Mesenteric fat pad (tissue), 1 donor: ENCODE measurements at places on chromosomes 5 and 9.

DNA sequence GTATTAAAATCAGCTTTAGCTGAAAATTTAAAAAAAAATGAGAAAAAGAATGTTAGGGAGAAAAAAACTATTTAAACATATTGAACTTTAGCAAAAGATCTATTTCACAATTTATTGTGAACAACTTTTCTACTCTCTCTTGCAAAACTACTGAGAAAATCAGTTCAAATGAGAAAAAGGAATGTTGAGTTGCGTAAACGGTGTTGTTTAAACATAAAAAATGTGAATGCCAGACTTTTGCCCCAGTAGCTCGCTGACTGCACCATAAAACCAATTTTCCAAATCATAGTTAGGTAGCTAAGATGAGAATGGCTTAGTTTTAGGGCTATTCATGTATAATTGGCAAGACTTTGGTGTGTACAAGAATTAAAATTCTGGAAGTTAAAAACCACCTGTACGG, 13.4 kb upstream of the RAD23B start:
- no peak for DNase-seq

GRCh38 chr5:112403069-112403468, 16.0 kb downstream of the EPB41L4A start:
- no peak for DNase-seq

DNA sequence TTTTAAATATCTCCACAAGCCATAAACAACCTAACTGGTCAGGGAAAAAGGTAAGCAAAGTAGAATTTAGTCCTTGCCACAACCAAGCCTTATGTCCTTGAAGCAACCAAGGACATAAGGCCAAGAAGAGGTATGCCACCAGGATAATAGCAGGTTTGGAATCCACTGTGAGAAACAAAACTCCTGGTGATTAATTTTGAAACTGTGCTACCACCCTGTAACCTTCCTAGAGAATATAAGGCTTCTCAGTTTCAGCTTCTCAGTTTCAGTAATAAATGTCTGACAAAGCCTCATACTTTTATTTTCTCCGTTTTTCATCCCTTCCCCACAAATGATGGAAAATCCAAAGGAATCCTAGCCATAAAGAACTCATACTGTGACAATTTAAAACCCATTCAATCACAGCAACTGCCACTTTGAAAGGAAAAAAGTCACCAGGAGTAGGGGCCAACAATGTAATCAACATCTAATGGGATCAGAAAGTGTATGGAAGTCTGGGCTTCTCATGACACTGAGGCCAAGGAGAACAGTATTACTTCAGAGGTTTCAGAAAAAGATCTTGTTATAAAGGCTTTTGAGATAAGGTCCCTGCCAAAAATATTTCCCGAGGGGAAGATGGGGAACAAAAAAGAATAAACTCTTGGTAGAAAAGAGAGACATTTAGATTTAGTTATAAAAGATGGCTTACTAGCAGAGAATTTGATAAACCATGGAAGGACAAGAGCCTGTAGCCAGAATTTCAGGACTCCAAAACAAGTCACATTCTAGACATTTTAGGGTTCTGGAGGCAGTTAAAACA, 189.2 kb downstream of the TSSK1B start:
- DNase-seq = no peak

- no peak for DNase-seq
Observed at GRCh38 chr5:116135344-116135743, 50.5 kb downstream of the COMMD10 start.

DNA sequence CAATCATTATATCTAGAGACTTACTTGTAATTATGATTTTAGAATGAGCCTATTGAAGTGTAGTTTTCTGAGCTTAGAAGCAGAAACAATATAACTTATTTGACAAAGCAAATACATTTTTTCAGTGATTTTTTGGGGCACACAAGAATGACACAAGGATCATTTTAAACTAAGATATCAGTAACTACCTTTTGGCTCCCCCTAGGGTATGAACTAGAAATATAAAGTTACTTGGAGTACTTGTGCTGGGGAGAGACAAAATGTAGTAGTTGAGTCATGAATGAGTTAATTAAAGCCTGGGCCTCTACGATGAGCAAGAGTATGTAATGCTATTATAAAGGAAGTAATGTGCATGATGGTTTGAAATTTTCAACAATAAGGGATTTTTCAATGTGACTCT, 1244.1 kb upstream of the ACO1 start:
- DNase-seq = no peak

- DNase-seq = no peak
Observed at GRCh38 chr5:159515909-159516415, 185.7 kb upstream of the IL12B start.

DNA sequence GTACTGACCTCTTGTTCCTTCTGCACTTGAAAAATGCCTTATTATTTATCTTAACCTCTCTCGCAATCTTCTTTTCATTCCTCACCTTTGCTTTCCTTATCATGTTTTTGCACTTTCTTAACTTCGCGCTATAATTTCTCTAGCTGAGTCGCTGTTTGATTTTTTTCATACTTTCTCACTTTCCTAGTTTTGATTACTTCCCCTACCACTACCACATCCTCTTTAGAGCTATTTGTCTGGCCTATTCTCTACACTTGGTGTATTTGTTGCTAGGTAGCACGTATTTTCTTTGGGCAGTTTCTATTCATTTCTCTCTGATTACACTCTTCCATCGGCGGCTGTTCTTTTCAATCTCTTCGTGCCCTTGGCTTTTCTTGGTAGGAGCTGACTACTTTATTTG, 611.8 kb downstream of the BNC2 start:
- DNase-seq = no peak

GRCh38 chr9:15873573-15874177, 320.8 kb downstream of the CCDC171 start:
- no peak for DNase-seq

- no peak for DNase-seq
Observed at GRCh38 chr5:16815432-16815831, 120.7 kb downstream of the MYO10 start.

GRCh38 chr5:176611435-176611834, 1.5 kb upstream of the GPRIN1 start:
- no peak for DNase-seq

- no peak for DNase-seq
Observed at GRCh38 chr5:90878549-90879196, 320.1 kb downstream of the ADGRV1 start.

DNA sequence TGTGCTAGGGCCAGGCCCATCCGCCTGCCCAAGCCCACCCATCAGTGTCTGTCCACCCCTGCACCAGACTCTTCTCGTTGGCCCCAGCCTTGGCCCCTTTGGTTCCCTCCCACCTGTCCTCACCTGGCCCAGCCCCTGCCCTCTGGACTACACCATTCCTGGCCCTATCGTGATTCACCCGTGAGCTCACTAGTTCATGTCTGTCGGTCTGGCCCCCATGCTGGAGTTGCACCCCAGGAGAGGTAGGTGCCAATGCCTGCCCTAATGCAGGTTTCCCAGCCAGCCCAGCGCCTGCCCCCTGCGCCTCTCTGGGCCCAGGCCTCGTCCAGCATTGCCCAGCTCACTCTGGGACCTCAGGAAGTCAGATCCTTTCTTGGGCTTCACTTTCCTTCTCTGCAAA, 115.4 kb upstream of the LMX1B start:
- DNase-seq = no peak

GRCh38 chr5:13278148-13278547, 666.3 kb downstream of the DNAH5 start:
- no peak for DNase-seq

GRCh38 chr9:94843134-94843533, 116.6 kb downstream of the AOPEP start:
- DNase-seq = no peak

DNA sequence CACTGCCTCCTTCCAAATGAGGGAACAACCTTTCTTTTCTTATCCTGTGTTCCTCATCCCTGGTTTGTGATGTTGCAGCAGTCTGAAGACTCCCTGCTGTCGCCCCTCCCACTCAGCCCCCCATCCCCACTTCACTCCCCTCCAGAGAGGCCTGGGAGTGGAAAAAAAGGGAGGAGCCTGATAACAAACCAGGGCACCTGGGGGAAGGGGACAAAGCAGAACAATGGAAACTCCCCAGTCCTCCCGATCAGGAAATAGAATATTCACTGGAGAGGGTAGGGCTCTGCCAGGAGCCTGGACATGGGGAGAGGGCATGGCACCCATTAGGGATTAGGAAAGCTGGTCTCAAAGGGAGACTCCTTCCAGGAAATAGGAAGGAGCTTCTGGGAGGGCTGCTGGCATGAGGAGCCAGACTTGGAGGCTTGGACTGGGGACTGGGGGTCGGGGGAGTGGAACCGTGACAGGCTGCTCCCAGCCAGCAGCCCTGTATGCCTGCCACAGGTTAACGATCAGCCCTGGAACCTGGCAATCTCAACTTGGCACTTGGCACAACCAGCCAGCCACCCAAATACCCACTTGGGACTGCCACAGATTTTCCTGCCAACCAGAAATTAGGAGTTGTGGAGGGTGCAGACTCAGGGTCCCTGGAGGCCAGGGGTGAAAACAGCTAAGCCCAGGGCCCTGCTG, 20.0 kb downstream of the PCDH1 start:
- DNase-seq = no peak

DNA sequence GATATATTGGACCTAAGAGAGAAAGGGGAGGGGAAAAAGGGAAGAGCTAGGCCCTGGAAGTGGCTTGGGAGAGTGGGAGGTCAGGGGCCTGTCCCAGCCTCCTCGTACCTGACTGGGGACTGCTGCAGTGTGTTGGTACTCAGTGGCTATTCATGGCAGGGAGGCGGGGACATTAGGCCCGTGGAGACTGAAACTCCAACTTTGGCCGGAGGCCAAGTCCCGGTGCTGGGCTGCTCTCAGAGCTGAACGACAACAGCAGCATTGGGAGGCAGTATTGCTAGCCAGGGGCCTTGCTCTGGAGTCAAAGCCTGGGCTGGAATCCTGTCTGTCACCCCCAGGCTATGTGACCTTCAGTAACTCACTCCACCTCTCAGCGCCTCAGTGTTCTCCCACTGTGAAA, 37.8 kb downstream of the NEURL1B start:
- no peak for DNase-seq

- DNase-seq = no peak
Observed at GRCh38 chr5:45411971-45412612, 284.1 kb downstream of the HCN1 start.

- no peak for DNase-seq
Observed at GRCh38 chr9:86968258-86968920, 21.1 kb upstream of the GAS1 start.

DNA sequence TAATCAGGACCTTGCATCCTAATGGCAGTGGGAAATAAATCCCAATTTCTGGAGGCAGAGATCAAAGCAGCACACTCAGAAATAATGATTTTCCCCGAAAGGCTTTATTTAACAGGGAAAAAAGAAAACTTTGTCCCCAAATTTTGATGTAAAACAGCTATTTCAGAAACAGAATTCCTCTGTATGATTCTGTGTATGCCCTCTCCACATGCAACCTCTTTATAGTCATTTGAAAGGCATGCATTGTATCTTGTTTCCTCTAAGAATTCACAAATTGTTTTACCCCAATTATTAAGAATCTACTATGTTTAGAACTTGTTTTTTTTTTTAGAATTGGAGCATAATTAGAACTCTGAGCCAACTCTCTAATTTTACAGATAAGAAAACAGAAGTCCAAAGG, 2.7 kb upstream of the PTAR1 start:
- no peak for DNase-seq

DNA sequence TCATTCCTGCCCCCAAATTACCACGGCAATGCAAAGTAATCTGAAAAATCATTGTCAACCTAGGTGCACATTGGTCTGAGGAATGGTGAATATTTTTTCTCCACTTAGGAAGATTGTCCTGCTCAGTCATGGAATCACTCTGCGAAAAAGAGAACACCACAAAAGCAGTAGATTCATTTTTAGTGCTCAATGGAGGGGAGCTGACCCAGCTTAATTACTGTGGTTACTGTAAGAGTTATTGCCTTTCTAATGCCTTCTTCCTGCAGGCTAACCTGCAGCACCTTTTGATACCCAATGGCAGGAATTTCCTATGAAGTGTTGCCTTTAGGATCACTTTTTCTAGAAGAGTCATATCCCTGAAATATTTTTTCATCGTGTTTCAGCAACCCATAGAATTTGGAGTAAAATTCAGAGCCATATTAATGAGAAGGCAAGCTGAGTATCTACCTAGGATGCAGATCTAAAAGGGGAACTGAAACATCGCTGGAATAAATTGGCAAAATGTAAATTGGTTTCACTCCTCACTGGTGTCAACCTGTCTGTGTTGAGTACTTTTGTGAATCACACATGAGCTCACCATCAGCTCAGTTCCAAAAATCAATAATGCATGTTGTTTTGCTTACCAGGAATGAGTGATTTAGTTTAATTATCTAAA, 464.5 kb downstream of the CSNK1G3 start:
- DNase-seq = no peak

DNA sequence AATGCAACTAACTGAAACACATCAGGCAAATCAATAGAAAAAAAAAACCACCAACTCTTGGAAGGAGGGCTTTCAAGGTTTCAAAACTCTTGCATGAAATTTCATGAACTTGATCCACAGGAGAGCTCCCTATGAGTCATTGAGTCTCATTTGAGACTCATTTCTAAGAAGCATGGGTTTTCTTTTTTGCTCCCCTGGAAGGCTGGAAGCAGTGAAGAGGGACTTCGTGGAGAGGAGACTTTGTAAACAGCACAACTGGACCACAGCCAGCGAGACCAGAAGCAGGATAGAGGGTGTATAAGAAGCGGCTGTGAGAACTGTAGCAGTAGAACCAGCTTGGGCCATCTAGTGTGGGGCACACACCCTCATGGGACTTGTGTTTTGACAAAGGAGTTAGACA, 41.2 kb upstream of the RAPGEF1 start:
- DNase-seq = no peak

- no peak for DNase-seq
Observed at GRCh38 chr5:68587171-68587570, 371.6 kb downstream of the PIK3R1 start.

GRCh38 chr9:116271991-116272390, 118.4 kb downstream of the PAPPA start:
- DNase-seq = no peak

DNA sequence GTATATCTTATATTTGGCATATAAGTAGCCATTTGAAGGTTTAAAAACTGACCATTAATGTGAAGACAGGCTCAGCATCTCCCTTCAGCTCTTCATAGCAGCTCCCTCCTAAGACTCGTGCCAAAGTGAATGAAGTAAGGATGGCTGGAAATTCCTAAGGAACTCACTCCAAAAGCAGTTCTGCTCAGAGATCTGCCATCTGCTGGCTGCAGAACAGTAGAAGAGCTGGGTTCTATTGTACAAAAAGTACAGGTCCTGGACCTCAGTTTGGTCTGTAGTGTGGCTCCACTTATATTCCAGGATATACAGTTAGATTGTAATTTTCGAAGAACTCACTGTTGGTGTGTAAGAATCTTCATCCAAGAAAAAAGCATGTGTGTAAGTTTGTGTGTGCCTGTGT, 104.9 kb upstream of the RUSC2 start:
- DNase-seq = no peak

GRCh38 chr9:35533398-35533797, 43.5 kb downstream of the RUSC2 start:
- no peak for DNase-seq

DNA sequence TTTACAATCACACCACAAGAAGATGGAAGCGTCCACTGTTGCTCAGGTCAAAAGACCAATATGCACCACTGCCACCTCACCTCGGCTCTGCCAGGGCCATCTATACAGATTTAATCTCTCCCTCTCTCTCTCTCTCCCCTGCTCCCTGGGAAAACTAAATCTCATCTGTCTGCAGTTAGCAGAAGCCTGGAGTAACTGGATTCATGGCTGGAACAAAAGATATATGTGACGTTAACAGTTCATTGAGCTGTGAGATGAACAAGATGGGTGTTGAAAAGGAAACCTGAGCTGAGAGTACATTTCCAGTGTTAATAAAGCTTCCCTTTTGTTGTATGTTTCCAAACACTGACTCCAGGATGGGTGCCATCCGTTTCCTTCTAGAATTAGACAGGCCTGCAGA, 369.7 kb downstream of the CDK5RAP2 start:
- DNase-seq = no peak

GRCh38 chr5:124481419-124481818, 265.0 kb downstream of the ZNF608 start:
- no peak for DNase-seq
